Stimulated activated effector memory CD8-positive, alpha-beta T cell treated with anti-CD3 and anti-CD28 coated beads, Interleukin-12 subunit alpha, Interleukin-12 subunit beta, amount 100 ng/mL, for 72 hours (primary cell): ENCODE measurements at places on chromosomes 5 and 9.

- no peak for DNase-seq
Measured at GRCh38 chr9:16505199-16505598, 365.3 kb downstream of the BNC2 start.

GRCh38 chr9:113590991-113591898 is 127.7 kb downstream of the RGS3 start:
- peak; percentile 86 for DNase-seq

- no peak for DNase-seq
Measured at GRCh38 chr5:127254729-127255284, 35.8 kb upstream of the MEGF10 start.

DNA sequence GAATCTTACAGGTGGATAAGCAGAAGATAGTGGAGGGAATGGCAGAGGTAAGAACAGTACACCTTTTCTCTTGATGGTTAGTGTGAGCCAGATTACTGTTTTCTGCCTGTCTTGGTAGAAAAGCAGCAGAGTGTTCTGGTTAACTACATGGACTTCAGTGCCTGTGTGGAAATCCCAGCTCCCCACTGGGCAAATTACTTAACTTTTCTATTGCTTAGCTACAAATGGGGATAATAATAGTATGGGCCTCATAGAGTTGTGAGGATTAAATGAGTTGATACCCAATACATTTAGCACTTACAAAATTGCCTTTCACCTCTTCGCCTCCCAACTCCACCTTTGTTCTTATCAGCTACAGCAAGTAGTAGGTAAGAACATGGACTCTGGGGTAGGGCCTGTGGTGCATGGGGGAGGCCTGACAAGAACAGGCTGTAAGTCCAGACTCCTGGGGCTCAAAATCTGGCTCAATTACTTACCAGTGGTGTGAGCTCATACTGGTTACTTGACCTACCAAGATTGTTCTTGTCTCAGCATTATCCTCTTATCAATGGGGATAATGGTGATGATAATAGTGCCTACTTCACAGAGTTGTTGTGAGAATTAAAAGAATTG is 125.1 kb downstream of the LIFR start:
- DNase-seq, result no peak

DNA sequence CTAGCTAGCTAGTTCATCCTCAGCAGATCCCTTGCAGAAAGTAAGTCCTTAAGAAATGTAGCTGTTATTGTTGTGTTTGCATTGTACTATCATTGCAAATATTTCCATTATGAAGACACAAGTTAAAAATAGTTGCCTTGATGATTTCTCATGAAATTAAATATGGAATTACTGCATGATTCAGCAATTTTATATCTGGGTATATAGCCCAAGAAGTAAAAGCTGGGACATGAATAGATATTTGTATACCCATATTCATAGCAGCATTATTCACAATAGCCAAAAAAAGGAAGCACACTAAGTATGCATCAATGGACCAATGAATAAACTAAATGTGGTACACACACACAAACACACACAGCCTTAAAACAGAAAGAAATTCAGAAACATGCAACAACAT is 6.8 kb downstream of the IFNB1 start:
- DNase-seq, result no peak

DNA sequence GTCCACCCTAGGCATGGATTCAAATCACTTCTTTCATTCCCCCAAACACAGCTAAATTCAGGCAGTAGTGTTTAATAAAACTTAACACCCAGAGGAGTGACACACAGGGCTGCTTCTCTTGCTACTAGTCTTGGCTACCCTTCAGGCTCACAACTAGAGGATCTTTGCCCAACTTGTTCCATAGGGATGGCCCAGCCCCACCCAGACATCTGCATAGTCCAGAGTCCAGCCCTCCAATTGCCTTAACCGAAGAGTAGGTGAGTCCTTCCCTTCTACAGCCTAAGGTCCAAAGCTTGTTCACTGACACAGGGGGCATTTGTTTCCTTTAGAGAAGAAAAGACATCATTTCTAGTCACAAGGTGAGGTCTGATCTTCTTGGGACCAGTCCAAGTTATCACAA is 15.2 kb upstream of the RXFP3 start:
- DNase-seq, result no peak

DNA sequence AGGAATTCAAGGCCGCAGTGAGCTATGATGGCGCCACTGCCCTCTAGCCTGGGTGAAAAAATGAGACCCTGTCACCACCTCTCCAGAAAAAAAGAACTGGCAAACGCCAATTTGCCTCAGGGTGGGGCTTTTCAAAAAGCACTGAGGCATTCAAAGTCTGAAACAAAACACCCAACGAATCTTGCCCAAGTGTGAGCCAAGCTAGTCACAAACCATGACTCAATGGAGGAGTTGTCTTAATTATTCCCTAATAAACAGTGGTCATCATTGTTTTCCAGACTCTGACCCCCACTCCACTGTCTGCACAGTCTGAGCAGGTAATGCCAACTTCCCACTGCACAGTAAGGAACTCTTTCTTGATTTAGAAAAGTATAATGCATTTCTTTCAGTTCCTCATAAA is 16.8 kb downstream of the FRMD3 start:
- DNase-seq, result no peak

GRCh38 chr5:76406014-76406413 is 2.9 kb downstream of the IQGAP2 start:
- DNase-seq, result no peak

DNA sequence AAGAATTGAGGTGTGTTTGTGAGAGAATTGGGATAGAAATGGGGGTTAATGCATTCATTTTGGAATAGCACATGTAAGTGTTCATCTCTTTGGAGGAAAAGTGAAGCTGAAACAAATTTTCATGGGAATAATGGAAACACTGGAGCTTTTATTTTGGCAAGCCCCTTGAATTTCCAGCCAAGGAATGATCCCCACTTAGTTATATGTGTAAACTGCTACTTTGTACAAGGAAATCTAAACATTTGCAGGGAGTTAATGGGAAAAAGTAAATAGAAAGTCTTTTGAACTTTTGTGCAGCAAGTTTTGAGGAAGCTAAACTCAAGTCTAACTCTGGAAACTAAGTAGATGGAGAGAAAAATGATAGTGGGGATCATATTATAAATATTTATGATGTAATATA is 44.1 kb downstream of the CAMK4 start:
- DNase-seq, result no peak

GRCh38 chr9:115715666-115716065 is 437.9 kb upstream of the PAPPA start:
- DNase-seq, result no peak

DNA sequence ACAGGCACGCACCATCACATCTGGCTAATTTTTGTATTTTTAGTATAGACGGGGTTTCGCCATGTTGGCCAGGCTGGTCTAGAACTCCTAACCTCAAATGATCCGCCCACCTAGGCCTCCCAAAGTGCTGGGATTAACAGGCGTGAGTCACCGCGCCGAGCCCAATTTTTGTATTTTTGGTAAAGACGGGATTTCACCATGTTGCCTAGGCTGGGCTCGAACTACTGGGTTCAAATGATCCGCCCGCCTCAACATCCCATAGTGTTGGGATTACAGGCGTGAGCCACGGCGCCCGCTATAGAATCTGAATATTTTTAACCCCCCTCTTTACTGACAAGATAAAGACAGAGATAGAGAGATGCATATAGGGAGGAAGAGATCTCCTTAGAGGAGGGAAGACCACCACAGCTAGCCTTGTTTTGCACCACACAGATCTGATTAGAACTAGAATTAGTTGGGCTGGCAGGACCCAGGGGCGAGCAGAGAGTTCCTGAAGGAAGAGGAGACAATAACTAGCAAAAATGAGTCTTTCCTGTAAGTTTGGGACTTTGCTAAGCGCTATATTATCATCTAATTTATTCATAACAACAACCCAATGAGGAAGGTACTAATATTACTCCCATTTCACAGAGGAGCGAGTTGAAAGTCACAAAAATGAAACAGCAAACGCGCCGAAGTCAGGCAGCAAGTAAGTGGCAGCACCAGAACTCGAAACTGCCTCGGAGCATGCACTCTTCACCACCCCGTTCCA is 1.5 kb upstream of the ANKHD1 start:
- peak; percentile 49 for DNase-seq
